ENCODE measurements at places on chromosomes 12 and 14.

DNA sequence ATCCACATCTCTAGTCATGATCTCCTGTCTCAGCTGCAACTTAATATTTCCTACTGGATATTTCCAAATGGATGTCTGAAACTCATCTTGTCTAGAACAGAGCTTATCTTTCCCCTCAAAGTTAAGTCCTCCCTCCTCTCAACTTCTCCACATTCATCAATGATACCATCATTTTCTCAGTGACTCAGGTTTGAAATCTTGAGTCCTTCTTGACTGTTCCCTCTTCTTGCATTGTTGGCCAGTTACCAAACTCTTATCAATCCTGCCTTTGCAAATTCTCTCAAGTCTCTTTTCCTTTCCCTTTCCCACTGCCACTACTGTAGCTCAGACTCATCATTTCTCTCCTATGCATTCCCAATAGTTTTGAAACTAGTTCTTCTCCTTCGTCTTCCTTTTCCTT, 14.3 kb upstream of the CHURC1 start:
- DNase-seq: no peak

- DNase-seq: no peak
These were observed 36.0 kb upstream of the GLIPR1 start for GRCh38 chr12:75444429-75445136.

GRCh38 chr12:130031571-130032189, 127.9 kb upstream of the TMEM132D start:
- DNase-seq: peak; percentile 45

DNA sequence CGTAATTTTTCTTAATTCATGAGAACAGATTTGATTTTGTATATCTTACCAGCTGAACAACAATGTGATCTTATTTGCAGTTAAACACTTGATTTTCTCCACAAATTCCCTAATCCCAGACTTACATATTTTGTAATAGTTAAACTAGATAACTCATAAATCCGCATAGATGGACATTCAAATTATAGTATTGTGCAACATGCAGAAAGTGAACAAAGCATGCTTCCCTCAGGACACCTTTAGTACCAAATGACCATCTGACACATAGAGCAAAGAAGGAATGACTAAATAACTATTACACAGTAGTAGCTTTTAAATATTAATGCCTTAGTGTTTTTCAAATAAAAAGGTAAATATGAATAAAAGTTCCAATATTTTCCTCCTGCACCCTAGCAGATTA, 88.9 kb downstream of the PAWR start:
- no peak for DNase-seq

GRCh38 chr14:98077176-98077575, 1194.8 kb downstream of the BCL11B start:
- DNase-seq: no peak

- DNase-seq: no peak
These were observed 23.1 kb upstream of the COL2A1 start for GRCh38 chr12:48027183-48028002.

GRCh38 chr12:105850103-105850968, 288.4 kb downstream of the NUAK1 start:
- DNase-seq: no peak

DNA sequence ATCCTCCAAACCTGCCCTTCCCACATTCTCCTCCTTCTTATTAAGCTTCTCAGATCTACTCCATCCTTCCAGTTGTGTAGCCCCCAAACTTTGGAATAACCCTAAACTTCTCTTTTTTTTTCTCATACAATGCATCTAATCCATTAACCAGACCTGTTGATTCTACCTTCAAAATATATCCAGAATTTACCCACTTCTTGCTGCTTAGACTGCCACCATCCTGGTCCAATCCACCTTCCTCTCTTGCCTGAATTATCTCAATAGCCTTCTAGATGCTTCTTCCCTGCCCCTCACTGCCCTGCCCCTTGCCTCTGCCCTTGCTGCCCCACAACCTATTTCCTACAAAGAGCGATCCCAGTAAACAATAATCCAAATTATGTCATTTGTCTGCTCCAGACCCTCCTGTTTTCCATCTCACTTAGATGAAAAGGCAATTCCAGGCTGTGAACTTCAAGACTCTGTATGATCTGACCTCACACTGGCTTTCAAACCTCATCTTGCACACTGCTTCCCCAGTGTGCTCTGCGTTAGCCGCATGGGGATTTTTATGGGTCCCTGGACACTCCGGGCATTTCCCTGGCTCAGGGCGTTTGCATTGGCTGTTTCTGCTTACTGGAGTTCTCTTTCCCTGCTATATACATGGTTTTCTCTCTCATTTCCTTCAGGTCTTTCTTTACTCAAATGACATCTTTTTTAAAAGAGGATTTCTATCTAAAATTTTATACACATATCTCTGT, 42.6 kb upstream of the HIF1A start:
- DNase-seq: no peak

DNA sequence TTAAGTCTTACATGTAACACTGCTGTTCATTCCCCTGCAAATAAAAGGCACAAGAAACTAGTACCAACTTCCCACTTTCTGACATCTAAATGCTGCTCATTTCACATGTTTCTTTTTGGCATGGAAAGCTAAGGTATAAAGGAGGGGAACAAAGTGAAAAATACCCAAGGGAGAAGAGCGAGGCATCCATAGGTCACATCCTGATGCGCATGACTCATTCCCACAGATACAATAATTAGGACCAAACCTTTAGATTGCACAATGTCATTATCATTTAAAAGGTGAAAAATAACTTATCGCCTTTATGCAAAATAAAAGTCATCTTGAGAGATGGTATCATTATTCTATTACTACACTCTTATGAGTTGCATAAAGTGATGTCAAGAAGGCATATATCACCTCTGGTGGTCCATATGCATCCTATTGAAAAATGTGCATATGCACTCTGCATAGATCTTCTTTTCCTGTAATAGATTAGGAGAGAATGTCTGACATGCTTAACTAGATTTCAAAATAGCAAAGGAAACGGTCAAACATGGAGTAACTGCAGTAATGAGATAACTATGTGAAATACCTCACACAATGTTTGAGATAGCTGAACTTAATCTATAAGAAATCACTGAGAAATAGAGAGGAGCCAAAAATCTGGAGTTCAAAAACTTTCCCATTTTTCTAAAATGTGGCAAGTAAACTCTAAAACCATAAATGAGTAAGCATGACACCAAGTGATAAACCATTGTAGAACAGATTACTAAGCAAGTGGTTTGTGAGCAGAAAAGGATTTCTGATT, 382.5 kb upstream of the TMTC1 start:
- no peak for DNase-seq

- no peak for DNase-seq
These were observed 280.6 kb upstream of the SFSWAP start for GRCh38 chr12:131430158-131430742.

DNA sequence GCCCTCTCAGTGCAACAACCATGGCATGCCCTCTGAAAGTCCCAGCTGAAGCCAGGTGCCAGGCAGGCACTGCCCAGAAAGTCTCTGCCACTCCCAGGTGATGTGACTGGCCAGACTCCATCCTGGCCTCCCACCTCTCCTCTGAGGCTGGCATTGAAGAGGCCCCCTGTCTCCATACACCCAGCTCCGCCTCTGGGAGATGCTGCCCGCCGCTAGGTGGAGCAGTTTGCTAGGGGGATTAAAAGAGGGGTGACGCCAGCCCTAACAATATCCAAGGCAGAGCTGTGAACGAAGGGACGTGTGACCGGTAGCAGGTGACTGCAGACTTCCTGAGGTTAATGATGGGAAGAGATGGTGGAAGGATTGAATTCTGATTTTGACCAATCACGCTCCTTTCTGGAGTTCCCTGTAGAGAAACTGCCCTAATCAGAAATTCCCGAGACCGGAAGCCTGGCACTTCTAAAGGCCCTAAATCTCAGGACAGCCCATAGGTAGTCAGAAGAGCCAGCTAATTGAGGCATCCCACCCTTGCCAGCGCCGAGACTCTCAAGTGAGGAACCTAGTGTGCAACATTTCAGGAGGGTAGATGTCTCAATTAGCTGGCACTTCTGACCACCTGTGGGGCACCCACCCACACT, 8.3 kb upstream of the PLEK2 start:
- peak; percentile 79 for DNase-seq

DNA sequence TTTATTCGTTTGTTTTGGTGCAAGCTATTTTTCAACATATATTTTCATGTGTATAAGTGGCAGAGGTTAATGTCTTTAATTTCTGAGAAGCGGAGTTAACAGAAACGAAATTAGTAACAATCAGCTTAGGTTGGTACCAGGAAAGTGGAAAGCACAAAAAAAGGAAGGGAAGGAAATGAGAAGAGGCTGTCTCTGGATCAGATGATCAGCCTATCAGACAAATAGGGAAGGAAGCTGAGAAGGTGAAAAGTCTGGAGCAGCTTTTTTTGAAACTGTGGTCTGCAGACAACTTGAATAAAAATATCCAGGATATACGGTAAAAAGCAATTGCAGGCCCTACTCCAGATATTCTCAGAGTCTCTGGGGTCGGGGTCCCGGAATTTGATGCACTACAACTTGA, 265.0 kb downstream of the SSPN start:
- no peak for DNase-seq

GRCh38 chr14:91175291-91176201, 61.7 kb downstream of the DGLUCY start:
- DNase-seq: no peak

- DNase-seq: peak; percentile 42
These were observed 56.3 kb downstream of the FGD4 start for GRCh38 chr12:32455607-32456071.

DNA sequence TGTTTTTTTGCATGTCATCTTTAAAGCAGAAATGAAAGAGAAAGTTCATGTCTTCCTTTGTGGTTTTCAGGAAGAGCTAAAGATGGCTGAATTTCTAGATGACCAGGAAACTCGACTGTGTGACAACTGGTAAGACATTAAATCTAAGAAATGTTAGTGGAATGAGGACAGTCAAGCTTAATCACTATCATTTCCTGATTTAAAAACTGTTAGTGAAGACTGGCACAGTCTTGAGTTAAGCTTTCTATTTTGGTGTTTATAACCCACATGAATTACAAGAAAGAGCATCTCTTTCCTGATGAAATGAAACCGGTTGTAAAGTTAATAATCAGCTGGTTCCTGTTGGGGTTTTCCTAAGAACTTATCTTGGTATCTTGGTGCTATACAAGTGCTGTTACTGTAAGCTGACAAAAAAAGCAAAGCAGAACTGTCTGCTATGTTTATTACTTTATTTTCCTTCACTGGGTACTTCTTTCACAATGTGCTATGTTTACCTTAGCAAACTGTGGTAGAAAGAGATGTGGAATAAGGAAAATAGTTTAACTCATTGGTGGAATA, 5.2 kb downstream of the TRAFD1 start:
- DNase-seq: peak; percentile 32

DNA sequence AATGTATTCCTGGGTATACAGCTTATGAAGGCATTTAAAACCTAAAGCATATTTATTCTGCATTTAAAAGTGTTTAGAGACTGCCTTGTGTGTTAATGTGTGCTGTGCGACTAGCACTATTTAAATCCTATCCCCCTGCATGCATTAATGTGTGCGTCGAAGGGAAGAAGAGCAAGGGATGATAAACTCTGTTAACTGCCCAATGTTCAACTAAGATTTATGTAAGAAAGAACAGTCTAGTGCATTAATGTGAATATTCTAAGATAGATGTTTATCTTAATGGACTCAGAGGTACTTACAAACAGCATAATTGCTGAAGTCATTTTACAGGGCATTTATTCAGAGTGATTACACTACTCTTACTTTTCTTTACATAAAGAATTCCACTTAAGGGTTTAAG, 424.8 kb downstream of the DIO2 start:
- no peak for DNase-seq

All from hematopoietic multipotent progenitor cell treated with erythropoietin and hydrocortisone succinate and interleukin-3 and kit ligand, for 15 days (in vitro differentiated cells).